GM13976 (cell line): ENCODE measurements at places on chromosomes 12 and 14.

GRCh38 chr12:79451978-79452377 is 238.8 kb downstream of the PAWR start:
- DNase-seq = peak; percentile 0

DNA sequence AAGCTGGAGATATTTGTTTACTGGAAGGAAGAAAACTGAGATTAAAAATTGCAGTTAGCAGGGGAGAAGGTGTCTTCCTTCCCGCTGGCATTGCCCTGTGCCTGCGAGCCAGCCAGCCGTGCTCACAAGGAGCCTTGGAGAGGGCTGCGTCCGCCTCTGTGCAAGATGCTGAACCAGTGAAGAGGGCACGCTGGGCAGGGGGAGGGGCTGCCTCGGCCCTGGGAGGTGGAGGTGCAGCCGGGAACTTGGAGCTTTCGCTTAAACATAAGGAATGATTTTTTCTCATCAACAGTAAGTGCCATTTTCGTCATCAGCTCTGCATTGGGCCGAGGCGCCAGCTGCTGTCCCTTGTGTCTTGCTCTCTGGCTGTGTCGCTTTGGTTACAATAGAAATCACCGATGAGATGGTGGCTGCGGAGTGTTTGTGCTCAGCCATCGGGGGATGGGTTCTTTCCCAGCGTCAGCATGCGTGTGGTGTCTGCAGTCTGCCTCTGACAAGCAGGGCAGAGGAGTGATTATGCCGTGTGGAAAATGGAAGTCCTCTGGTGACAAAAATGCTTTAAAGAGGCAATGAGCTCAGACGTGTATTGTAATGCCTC is 97.3 kb downstream of the ESR2 start:
- no peak for DNase-seq

DNA sequence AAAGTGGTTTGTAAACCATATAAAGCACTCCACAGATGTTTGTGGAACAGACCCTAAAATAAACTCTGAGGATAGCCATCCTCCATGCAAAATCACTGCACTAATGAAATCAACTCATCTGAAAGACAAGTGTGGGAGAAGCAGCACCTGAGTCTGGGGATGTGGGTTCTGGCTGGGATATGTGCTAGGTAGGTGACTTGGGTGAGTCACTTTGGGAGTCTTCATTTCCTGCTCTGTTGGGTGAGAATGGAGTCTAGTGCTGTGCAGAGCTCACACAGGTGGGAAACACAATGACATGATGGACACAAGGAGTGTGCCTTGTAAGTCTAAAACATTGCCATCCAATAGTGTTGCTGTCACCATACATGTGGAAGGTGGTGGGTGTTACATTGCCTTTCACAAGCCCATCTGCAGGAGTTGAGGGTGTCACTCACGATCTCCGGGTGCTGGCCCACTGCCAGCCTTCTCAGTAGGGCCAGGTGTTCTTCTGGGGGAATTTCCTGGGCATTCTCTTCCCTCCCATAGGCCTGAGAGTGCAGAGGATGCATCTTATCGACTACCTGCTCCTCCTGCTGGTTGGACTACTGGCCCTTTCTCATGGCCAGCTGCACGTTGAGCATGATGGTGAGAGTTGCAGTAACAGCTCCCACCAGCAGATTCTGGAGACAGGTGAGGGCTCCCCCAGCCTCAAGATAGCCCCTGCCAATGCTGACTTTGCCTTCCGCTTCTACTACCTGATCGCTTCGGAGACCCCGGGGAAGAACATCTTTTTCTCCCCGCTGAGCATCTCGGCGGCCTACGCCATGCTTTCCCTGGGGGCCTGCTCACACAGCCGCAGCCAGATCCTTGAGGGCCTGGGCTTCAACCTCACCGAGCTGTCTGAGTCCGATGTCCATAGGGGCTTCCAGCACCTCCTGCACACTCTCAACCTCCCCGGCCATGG is 2.0 kb downstream of the SERPINA4 start:
- no peak for DNase-seq

GRCh38 chr12:68641138-68641537 is 30.4 kb downstream of the RAP1B start:
- peak; percentile 46 for DNase-seq

DNA sequence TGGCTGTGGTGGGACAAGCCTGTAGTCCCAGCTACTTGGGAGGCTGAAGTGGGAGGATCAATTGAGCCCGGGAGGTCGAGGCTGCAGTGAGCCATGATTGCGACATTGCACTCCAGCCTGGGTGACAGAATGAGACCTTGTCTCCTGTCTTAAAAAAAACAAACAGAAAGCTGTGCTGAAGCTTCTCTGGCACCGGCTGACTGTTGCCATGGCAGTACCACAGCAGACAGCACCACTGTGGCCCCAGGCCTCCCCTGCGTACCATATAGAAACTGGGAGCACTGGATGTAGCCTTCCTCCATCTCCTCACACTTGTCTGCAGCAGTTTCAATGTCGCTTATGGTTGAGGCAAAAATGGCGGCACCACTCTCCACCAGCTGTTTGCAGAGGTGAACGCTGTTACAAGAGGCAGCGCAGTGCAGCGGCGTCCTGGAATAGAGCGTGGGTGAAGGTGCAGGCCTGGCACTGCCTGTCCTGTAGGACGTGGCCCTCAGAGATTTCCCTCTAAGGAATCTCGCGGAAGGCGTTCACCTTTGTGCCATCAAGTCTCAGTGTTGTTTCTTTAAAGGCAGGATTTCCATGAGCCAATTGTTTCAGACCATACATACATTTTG is 21.9 kb downstream of the ZFYVE21 start:
- no peak for DNase-seq

- no peak for DNase-seq
These were observed 162.9 kb upstream of the SYT10 start for GRCh38 chr12:33602515-33602914.

DNA sequence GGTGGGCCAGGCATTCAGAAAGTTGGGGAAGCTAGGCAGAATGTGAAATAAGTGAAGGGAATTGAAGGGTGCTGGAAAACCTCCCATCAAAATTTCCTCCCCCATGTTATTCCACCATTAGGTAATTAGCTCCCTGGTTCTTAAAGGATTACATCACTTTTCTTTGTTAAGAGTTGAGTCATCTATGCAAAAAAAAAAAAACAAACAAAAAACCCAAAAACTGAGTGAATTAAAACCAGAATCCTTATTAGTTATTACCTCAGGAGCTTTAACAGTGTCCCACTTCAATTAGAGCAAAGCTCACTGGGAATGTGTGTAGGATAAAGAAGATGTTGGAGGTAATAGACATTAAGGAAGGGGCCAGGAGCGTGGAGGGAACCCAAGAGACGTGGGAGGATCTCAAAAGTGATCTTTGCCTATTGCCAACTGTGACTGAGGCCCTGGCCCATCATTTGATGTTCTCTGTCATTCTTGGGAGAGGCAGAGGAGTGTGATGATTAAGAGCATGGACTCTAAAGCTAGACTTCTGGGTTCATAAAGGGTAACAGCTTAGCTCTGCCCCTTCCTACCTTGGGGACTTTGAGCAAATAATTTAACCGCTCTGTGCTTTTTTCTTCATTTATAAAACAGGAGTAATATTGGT is 364.7 kb downstream of the APAF1 start:
- no peak for DNase-seq
